ENCODE measurements at places on chromosomes 11 and 22.

DNA sequence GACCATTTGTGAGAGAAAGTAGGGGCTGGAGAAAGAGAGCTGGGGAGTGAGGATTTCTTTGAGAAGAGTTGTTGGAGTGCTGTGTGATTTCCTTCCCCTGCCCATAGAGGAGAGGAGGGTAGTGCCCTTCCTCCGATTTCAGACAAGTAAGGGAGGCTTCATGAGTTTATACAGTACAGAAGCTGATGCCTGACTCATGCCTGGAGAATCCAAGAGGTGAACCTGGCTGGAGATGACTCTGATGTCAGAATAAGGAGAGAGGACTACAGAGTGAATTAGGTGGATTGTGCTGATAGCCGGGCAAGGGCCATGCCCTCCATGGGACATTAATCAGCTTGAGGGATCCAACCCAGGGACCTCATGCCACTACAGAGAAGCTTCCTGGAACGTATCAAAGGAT, 91.6 kb downstream of the FAR1 start:
- no peak for DNase-seq

- DNase-seq = no peak
Observed at GRCh38 chr11:125062218-125062930, 731 bp upstream of the SLC37A2 start.

DNA sequence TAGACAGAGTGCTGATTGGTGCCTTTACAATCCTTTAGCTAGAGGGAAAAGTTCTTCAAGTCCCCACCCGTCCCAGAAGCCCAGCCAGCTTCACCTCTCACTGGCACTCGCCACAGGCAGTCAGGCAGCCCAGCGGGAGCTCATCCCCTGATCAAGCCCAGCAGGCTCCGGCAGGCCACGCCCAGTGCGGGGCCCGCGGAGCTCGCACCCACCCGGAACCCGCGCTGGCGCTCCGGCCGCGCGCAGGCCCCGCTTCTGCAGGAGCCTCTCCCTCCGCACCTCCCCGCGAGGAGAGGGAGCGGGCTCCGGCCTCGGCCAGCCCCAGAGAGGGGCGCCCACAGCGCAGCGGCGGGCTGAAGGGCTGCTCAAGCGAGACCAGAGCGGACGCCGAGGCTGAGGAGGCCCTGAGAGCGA, 202.4 kb upstream of the PDGFD start:
- no peak for DNase-seq

DNA sequence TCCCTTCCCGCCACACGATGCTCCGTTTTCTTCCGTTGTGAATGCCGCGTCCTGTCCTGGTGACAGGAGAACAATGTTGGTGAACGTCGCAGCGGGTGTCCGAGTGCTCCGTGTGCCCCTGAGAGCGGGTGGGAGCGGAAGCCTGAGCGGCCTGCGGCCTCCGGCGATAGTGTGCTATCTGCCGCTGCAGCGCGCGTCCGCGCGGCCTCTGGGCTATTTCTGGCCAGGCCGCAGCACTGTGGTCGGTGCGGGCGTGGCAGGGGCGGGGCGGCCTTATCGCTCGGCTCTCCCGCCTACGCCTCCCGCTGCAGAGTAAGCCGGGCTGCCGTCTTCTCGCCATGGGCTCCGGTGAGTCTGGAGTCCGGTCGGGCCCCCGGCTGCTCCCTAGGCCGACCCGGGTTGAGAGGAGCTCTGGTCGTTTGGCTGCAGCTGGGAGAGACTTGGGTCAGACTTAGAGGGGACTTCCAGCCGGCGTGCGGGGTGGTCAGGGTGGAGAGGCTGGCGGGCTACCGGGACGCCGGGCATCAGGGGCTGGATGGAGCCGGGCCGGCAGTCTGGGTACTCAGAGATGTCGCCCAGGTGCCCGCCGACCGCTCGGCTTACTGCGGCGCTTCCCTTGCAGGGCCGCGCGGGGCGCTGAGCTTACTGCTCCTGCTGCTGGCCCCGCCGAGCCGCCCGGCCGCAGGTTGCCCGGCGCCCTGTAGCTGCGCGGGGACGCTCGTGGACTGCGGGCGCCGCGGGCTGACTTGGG, at the start of gene GP1BB:
Gene GP1BB (plus strand): TSS at position 308 of the 751 bp plus-strand sequence. CDS start 31 bp downstream, at position 339.
- no peak for DNase-seq

DNA sequence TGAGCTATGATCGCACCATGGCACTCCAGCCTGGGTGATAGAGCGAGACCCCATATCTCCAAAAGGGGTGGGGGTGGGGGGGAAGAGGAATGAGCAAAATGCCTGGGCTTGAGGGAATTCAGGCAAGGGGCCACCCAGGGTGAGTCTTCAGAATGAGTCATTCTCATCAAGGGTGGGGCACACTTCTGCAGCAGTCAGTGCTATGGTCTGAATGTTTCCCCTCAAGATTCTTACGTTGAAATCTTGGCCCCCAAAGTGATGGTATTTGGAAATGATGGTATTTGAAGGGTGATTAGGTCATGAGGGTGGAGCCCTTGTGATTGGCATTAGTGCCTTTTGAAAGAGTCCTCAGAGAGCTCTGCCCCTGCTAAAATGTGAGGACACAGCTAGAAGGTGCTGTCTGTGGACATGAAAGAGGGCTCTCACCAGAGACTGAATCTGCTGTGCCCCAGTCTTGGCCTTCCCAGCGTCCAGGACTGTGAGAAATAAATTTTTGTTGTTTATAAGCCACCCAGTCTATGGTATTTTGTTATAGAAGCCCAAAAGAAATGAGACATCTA, 86.4 kb upstream of the THY1 start:
- no peak for DNase-seq

GRCh38 chr11:96288915-96289314, 54.1 kb downstream of the MAML2 start:
- DNase-seq = no peak

- DNase-seq = no peak
Observed at GRCh38 chr11:65355013-65355775, 643 bp downstream of the TIGD3 start.

- DNase-seq = no peak
Observed at GRCh38 chr11:92857407-92857806, 112.0 kb upstream of the MTNR1B start.

GRCh38 chr22:38766076-38766777, 10.4 kb upstream of the SUN2 start:
- DNase-seq = peak; percentile 71

- DNase-seq = no peak
Observed at GRCh38 chr22:40108396-40108795, 69.3 kb upstream of the TNRC6B start.

GRCh38 chr22:37077802-37078448, 26.4 kb downstream of the KCTD17 start:
- no peak for DNase-seq

DNA sequence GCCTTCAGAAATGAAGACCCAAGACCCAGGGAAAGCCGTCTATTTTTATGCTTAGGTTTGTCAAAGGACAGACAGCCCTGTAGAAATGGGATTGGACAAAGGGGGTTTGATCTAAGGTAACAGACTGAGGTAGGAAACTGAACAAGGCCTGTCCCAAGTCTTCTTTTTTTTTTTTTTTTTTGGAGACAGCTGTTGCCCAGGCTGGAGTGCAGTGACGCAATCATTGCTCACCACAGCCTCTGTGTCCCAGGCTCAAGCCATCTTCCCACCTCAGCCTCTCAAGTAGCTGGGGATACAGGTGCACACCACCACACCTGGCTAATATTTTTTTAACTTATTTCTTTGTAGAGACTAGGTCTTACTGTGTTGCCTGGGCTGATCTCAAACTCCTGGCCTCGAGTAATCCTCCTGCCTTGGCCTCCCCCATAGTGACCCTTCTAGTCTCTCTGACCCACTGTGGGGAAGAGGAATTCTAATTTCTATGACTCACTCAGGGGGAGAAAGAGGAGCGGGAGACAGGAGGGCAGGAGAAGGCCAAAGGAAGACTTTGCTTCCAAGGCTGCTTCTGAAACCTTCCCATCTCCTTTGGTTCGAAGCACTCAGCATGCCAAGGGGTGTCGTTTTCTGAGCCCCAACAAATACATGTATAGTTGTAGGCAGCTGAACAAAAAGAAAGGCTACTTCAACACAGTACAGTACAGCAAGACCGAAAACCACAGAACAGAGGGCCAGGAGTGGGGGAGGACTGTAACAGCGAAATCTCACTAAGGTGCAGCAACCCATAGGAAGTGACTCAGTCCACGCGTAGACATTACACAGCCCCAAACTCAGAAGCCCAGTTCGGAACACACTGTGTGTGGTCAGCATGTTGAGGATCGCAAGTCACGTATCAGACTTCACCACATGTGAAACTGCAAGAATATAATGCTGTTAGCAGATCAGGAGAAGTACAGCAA, 872 bp downstream of the TMA7B start:
- DNase-seq = no peak

DNA sequence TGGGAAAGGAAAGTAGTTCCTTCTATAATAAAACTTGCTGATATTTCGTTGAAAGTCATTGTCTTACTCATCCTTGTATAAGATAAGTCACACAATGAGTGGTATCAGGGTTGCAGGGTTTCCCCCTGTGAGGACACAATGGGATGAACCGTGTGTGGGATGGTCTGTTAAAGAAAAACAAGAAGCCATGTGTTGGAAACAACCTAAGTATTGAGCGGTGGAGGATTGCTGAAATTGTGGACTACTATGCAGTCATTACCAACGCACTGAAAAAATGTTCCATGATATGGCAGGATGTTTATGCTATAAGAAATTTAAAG, 28.6 kb downstream of the PTPRJ start:
- DNase-seq = no peak

GRCh38 chr11:47329987-47330931, 22.2 kb downstream of the MYBPC3 start:
- DNase-seq = no peak

DNA sequence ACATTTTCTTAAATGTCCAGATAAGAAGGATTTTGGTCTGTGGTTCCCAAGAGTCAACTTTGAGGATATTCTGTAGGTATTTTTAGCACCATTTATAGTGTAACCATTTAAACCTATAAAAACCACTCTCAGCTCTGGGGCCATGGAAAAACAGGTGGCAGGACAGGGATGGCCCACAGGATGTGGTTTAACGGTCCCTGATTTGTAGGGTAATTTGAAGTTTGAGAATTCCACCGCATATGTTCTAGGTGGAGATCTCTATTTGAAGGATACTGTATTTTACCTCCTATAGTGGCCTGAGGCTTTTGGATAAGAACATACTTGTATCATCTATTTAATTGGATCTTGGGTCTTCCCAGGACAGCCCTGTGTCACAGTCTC, 62.4 kb upstream of the IGLL5 start:
- no peak for DNase-seq

DNA sequence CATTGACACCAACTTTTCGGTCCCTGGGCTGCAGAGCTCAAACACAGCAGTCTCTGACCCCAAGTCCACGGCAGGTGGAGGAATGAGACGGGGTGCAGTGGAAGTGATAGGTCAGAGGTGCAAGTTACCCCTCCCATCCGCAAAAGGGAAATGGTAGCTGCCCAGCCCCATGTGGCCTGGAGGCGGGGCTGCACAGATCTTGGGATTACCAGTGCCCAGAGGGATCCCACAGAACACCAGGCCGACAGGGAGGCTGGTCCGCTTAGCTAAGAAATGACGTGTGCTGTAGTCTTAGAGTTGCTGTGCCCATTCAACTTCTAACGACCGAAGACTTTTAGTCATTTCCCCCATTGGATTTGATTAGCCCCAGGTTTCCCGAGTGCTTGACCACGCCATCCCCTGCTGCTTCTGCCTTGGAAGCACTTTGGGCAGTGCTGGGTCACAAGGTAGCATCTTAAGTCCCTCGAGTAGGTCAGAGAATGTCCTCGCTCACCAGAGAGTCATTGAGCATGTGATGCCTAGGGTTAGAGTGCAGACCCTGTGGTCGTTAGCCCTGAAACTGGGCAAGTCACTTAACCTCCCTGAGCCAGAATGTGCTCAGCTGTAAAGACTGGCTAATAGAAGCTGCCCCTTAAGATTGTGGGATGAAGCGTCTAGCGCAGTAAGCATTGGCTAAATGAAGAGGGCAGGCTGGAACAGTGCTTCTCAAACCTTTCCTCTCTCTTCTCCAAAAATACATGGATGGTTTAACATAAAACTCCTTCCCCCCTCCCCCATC, 4.2 kb downstream of the PTGDR2 start:
- DNase-seq = no peak

DNA sequence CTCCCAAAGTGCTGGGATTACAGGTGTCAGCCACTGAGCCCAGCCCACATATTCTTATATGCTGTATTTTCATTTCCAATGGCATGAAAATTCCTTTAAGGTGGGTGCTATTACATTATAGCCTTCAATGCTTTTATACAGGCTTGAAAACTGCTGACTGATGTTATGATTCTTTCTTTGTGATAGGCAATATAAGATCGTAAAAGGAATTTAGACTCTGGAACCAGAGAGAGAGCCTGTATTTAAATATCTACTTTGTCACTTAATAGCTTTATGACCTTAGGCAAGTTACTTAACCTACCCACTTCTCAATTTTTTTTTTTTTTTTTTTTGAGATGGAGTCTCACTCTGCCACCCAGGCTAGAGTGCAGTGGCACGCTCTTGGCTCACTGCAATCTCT, 26.2 kb downstream of the AGBL2 start:
- no peak for DNase-seq

GRCh38 chr11:131662993-131663392, 292.6 kb downstream of the NTM start:
- DNase-seq = no peak

DNA sequence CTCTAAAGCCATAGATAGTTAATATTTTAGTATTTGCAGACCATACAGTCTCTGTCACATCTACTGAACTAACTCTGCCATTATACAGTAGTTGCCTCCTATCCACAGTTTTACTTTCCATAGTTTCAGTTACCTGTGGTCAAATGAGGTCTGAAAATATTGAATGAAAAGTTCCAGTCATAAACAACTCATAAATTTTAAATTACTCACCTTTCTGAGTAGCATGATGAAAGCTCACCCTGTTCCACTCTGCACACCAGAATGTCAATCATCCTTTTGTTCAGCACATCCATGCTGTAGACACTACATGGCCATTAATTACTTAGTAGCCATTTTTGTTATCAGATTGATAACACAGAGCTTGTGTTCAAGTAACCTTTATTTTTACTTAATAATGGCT, 51.7 kb upstream of the ME3 start:
- no peak for DNase-seq

DNA sequence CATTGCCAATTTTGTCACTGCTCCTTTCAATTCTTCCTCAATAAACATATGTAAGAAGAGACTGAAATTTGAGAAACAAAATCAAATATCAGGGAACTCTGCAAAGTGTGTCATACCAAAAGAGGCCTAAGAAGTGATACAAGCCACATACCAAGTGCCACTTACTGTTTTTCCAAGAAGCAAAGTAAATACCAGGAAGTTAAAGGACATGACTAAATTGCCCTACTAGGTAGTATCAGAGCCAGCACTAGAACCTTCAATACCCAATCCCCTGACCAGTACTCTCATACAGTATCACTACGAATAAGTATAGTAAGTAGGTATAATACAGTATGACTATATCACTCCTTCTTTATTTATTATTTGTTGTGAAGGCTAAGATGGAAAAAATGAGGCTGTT, 13.6 kb downstream of the MAML2 start:
- no peak for DNase-seq

- peak; percentile 84 for DNase-seq
Observed at GRCh38 chr22:36461665-36462649, 19.5 kb downstream of the TXN2 start.

- no peak for DNase-seq
Observed at GRCh38 chr11:114522818-114523217, 36.9 kb downstream of the NXPE1 start.

GRCh38 chr11:68998390-68998911, 14.6 kb downstream of the MRGPRF start:
- no peak for DNase-seq
